ENCODE measurements at places on chromosomes 1 and 21.

- no peak for DNase-seq
Measured at GRCh38 chr1:41580520-41581172, 96.2 kb upstream of the EDN2 start.

- DNase-seq, result no peak
Measured at GRCh38 chr1:7409278-7409677, 361.8 kb upstream of the VAMP3 start.

DNA sequence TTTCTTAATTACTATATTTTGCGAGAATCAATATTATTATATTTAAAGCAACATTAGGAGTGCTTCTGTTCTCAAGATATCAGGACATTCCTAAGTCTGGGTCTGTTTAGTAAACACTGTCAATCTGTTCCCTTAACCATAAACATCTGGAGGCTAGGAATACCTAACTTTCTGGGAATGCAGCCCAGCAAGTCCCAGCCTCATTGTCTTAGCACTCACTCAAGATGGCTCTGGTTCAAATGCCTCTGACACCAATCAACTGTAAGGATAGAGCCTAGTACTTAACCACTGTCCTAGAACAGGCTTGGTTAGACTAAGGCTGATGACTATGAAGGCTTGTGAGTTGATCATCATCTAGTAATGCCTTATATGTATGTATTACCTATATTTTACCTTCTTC, 61.5 kb downstream of the TNN start:
- no peak for DNase-seq

- no peak for DNase-seq
Measured at GRCh38 chr1:85330214-85330631, 53.8 kb upstream of the BCL10 start.

- no peak for DNase-seq
Measured at GRCh38 chr1:118151312-118151937, 33.6 kb downstream of the SPAG17 start.

GRCh38 chr1:21590934-21591333, 78.2 kb downstream of the RAP1GAP start:
- no peak for DNase-seq

- no peak for DNase-seq
Measured at GRCh38 chr1:198121056-198121826, 35.6 kb upstream of the NEK7 start.

DNA sequence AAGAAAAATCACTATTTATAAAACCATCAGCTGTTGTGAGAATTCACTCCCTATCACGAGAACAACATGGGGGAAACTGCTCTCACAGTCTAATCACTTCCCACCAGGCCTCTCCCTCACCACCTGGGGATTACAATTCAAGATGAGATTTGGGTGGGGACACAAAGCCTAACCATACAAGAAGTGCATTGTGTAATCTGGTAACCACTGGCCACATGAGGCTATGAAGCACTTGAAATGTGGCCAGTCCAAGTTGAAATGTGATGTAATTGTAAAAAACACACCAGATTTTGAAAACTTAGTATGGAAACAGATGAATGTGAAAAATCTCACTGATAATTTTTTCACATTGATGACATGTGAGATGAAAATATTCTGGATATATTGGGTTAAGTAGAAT, 293.8 kb downstream of the TTLL7 start:
- no peak for DNase-seq

GRCh38 chr1:159214149-159214760, 9.6 kb downstream of the ACKR1 start:
- peak; percentile 27 for DNase-seq

DNA sequence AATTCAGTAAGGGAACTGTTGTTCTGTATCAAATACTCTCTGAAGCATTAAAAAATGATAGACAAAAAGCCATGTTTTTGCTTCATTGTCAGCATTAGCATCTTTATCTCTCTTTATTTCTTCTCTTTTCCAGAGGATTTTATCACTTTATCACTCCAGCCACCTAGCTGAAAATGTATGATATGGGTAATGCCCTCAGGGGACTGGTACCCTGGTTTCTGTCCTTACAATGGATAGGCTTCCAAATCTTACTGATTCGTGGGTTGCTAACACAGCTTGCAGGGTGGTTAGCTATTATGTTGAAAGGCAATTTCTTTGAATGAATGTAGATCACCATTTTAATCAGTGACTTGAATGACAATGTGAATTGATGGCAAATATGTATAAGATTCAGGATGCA, 23.3 kb upstream of the HRNR start:
- DNase-seq, result no peak
